B cell (primary cell): ENCODE measurements at places on chromosomes 13 and 19. TPM values are rescaled to one million over a fixed set of nuclear protein-coding genes. Genes with fewer than 3 reads are reported as not detected.

DNA sequence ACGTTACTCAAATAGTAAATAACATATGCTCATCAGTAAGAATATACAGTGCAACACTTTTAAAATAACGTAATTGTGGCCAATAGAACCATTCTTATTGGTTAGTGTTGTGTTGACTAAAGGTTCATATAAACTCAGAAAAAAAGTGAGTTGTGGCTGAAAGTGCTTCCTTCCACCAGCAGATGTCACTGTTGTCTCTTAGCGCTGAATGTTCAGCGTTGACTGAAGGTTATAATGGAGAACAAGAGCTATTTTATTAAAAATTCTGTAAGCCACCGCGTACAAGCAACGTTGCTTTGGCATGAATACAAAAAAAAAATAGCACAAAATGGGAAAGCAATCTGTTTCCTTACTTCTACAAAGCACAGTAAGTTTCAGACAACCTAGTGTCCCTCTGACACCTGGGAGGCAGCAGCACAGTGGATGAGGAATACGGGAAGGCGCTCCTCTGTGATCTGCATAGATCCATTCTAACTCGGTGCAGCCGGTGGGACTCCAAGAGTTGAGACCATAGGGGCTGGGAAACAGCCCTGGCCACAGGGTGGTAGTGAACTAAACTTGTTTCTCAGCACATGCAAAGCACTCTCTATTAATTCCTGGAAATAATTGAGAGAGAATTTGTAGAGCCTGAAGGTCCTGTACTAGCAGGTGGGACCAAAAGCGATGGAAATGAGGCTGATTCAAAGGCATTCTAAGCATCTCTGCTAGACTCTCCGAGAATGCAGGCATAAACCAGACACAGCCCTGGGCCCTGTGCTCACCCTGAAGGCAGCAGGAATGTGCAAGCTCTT is 23.9 kb upstream of the OXGR1 start:
- peak; percentile 46 for DNase-seq

- no peak for DNase-seq
Observed at GRCh38 chr19:15120135-15121026, 13.2 kb downstream of the SYDE1 start.

DNA sequence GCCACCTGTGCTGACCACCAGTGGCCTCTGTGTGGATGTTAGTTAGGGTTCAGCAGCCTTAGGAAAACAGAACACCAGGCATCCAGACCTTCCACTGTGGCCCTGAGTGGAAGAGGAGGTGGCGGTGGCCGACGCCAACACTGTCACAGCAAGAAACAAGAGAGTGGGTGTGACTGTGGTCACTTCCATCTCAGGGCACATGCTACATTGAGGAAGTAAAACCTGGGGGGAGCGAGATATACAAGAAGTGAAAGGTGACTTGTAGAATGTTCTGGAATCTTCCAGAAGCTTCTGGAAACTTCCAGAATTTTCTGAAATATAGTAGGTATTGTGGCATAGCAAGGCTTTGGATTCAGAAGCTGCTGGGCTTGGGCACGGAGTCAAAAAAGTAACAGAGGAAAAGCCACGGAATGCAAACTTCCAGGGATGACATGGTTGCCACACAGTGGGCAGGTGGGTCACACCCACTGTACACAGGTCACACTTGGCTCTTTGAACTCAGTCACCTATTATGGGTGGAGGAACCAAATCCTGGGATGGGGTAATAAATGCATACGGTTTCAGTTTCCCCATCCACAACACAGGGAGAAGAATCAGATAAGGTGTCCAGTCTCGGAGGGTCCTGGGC is 24.3 kb downstream of the GNG7 start:
- DNase-seq = peak; percentile 91

DNA sequence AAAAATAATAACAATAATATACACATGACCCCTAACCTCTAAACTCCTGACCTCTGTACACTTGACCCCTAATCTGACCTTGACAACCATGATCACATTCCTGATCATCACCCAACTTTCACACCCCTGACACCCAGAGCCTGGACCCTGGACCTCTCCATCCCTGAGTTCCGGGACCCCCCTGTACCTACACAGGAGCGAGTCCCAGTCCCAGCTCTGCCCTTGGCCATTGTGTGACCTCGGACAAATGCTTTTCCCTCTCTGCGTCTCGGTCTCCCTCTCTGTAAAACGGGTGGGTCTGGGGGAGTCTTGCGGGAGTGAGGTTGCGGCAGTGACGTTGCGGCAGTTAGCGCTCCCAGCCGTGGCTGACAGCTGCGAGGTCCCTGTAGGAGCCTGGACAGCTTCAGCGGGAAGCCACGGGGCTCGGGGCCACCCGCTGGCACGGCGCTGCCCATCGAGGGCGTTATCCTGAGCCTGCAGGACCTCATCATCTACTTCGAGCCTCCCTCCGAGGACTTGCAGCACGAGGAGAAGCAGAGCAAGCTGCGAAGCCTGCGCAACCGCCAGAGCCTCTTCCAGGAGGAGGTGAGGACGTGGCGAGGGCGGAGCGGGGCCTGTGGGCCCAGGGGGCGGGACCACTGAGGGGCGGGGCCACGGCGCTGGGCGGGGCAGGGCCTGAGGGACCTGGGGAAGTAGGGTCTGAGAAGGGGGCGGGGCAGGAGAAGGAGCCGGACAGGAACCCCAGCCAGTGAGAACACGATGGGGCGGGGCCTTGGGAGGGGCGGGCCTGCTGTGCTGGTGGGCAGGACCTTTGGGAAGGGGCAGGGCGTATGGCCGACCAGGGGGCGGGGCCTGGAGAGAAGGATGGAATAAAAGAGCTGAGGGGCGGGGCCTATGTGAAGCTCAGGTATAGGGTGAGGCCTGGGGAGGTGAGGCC is 19.2 kb downstream of the RYR1 start:
- no peak for DNase-seq

DNA sequence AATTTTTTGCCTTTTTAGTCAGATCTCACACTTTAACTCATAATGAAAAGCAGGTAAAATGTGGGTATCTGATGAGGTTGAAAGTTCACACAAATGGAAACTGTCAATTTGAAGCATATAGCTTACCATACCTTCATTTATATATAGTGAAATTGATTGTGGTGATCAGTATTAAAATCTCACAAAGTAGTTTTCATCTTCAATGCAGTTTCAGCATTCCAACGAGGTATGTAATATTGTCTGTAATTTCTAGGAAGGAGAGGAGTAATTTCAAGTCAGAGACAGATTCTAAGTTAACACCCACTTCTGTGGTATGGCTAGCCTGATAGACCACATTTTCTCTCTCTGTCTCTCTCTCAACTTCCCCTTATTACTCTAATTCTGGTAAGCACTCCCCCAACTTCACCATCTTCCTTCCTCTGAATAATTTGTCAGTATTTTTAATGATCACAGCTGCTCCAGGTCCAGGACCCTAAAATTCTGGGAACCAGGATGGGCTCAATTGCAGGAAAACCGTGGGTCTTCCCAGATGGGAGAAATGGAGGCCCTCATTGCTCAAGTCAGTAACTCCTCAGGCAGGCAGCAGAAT is 455.7 kb downstream of the FGF9 start:
- DNase-seq = peak; percentile 63

GRCh38 chr13:91889641-91890040 is 491.2 kb downstream of the GPC5 start:
- no peak for DNase-seq

DNA sequence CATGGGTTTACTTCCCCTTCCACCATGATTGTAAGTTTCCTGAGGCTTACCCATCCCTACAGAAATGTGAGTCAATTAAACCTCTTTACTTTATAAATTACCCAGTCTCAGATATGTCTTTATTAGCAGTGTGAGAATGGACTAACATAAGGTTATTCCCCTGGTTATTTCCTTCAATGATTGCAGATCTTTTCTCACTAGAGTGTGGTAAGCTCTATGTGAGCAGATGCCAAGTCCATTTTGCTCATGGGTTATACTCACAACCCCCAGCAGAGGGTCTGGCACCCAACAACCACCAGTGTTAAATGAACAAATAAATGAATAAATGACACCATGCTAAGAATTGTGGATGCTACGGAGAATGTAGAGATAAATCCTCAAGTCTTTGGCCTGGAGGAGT is 472.8 kb downstream of the LIG4 start:
- DNase-seq = no peak

- DNase-seq = no peak
Observed at GRCh38 chr13:73292127-73292526, 233.3 kb downstream of the KLF5 start.

DNA sequence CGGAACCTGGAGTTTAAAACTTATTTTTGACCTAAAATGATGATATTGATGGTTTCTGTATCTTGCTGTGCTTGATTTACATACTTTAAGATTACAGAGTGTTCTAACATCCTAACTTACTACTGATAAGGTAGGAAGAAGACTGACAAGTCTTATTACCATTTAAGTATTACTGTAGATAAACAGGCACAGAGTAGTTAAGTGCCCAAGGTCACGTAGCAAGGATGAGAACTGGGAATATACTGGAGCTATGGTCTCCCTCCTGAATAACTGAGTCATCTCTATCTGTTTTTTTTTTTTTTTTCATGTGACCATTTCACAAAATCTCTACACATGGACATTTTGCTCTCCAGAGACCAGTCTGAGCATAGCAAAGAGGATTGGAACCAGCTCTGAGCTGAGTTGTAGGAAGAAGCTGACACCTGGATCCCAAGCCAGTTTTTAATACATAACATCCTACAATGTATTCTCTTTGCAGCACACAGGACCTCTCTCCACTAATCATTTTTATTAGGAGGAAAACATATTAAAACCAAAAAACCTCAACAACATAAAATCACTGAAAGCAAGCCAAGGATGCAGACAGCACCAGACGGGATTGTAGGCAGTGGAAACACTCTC is 173.5 kb downstream of the DNAJC15 start:
- no peak for DNase-seq

GRCh38 chr19:338421-338820 is 6.2 kb downstream of the MIER2 start:
- no peak for DNase-seq

GRCh38 chr13:75372923-75373841 is 108.8 kb downstream of the TBC1D4 start:
- DNase-seq = no peak

OXGR1 gene
- total RNA-seq = not detected in 2 replicates

- no peak for DNase-seq
Observed at GRCh38 chr13:110327051-110327721, 20.1 kb downstream of the COL4A2 start.

MBD3L5 gene
- not detected in 2 replicates for total RNA-seq

PRPF31 gene
- 65.4 and 66.2 TPM in 2 replicates for total RNA-seq

GRCh38 chr13:47904891-47905290 is 96.2 kb downstream of the SUCLA2 start:
- DNase-seq = no peak

- no peak for DNase-seq
Observed at GRCh38 chr19:49790866-49791265, 22.2 kb downstream of the FUZ start.

HSPB6 gene
- total RNA-seq = not detected in 2 replicates

GRCh38 chr19:27922970-27923369 is 1290.0 kb downstream of the UQCRFS1 start:
- no peak for DNase-seq

GRCh38 chr19:44876930-44877535 is 14.0 kb upstream of the TOMM40 start:
- no peak for DNase-seq

- DNase-seq = peak; percentile 30
Observed at GRCh38 chr19:13505761-13506470, 363 bp downstream of the CACNA1A start.

DNA sequence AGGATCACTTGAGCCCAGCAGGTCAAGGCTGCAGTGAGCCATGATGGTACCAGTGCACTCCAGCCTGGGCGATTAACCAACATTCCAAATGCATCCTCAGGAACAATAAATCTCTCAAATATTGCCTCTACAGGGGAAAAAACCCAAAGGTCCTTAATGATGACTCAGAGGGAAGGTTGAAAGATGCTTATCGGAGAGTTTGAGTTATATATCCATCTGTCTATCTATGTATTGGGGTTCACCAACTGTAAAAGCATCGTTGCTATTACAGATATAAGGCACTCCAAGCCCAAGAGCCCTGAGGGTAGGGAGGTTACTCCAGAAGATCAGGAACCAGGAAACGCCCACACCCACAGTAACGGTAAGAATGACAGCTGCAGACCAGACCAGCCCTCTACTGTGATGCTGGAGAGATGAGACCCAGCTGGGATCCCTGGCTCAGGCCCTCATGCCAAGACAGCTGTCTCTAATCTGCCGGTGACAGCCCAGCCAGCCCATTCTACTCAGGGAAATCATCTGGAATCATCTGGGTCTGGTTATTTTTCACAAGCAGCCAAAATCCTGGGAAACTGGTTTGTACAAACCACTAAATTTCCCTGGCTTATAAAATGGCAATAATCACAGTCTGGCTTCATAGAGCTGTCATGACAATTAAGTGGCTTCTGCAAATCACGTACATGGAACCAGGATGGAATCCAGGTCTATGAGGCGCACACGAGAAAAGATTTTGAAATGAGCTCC is 23.8 kb downstream of the TEX101 start:
- DNase-seq = no peak
